ENCODE measurements at places on chromosomes 1 and 21.

GRCh38 chr1:244655186-244655585 lies 2.3 kb downstream of the DESI2 start:
- no peak for DNase-seq

DNA sequence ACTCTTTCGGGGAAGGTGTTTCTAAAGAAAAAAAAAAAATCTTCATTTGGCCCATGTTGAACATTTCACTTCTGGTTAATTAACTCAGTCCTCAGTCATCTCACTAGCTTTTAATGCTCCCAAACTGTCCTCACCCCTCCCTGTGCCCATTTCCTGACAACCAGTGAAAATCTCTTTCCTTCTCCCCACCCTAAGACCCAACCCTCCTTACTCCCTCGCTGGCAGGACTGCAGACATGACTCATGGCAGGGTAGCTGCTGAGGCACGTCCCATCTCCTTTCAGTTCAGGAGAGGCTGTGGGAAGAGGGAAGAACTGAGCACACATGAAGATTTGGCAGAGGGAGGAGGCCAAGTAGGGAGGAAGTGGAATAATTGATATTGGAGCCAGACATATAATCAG lies 12.6 kb downstream of the PKP1 start:
- DNase-seq = no peak

DNA sequence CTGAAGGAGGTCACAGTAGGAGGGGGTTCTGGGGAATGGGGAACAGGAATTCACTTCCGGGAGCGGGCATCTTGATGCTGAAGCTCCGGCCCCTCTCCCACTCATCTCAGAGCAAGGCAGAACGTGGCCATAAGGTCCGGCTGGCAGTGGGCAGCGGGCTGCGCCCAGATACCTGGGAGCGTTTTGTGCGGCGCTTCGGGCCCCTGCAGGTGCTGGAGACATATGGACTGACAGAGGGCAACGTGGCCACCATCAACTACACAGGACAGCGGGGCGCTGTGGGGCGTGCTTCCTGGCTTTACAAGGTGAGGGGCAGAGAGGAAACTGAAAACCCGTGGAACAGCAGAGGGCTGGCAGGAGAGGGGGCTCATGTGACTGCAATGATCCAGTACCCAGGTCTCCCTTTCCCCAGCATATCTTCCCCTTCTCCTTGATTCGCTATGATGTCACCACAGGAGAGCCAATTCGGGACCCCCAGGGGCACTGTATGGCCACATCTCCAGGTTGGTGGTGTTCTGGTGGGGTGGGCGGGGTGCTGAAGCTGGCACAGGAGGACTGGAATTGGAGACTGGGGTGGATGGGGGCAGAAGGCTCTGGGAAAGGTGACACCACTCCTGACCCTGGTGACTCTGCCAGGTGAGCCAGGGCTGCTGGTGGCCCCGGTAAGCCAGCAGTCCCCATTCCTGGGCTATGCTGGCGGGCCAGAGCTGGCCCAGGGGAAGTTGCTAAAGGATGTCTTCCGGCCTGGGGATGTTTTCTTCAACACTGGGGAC lies 3.0 kb downstream of the SLC27A3 start:
- no peak for DNase-seq

GRCh38 chr1:183593356-183593755 lies 3.1 kb upstream of the NCF2 start:
- peak; percentile 39 for DNase-seq

DNA sequence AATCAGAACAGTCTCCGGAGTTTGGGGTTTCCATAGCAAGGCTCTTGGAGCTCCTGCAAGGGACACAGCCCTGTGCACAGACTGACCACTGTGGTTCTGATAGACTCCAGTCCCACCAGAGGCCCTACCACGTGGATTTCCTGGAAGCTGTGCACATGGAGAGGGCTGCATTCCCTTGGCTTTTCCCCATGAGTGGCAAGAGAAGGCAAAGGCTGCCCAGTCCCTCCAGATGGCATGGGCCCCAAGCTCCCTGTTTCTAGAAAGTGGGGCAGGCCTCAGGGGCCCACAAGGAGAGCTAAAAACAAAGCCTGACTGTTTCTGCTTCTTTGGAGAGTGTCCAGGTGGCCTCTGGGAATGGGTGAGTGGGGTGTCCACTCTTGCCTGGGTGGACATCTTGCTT lies 87.5 kb downstream of the DDX20 start:
- no peak for DNase-seq

DNA sequence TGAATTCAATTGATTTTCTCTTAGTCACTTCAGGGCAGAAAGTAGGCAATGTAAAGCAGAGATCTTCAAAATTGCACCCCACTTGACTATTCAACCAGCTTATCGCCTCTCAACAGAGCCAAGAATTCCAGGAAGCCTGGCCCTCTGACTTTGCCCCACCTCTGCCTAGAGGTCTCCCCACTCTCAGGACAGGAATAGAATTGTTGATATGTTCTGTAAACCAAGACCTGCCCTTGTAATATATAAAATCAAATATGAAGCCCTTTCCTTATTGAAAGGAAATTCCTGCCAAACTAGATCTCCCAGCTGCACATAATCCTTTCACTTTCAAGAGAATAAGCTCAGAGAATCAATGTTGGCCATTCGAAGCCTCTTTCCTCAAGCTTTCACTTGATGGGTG lies 116.1 kb upstream of the DPT start:
- DNase-seq = no peak

- DNase-seq = no peak
These were observed 6.3 kb upstream of the LRRC52 start for GRCh38 chr1:165537356-165538109.

DNA sequence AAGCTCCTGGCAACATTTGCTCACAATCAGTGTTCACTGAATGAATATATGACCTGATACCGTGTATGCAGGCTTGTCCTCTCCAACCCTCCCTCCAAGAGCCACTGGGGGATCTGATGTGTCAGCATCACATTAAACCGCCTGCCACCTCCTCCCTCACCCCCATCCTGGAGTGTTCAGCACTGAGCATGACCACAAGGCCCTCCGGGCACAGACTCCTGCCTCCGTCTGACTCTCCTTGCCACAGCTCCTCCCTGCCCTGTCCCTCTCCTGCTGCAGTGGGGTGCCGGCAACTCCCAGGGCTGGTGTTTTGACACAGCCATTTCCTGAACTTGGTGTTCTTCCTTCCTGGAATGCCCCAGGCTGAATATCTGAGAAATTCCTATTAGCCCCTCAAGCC lies 136.7 kb downstream of the FCRL5 start:
- no peak for DNase-seq

DNA sequence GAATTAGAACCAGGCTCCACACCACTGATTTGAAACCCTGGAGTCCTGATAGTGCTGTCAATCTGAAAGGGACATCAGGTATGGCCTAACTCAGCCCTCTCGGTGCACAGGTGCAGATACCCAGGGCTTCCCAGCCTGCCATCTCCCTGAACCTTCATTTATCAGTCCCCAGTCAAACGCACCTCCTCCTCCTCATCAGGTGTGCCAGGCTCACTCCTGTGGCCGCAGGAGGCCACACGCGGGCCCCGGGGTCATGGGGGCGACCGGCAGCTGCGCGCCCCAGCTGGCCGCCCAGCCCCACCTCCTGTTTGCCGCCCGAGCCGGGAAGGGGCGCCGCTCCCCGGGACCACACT lies 572 bp downstream of the FUCA1 start:
- DNase-seq = no peak
